ENCODE measurements at places on chromosomes 11 and 22. TPM values are rescaled to one million over a fixed set of nuclear protein-coding genes. Genes with fewer than 3 reads are reported as not detected.

Gene CCDC116
- total RNA-seq: 0.20 TPM

Gene OR8D1
- not detected for total RNA-seq

GRCh38 chr11:72642043-72642883, 32.0 kb downstream of the PDE2A start:
- DNase-seq: no peak

DNA sequence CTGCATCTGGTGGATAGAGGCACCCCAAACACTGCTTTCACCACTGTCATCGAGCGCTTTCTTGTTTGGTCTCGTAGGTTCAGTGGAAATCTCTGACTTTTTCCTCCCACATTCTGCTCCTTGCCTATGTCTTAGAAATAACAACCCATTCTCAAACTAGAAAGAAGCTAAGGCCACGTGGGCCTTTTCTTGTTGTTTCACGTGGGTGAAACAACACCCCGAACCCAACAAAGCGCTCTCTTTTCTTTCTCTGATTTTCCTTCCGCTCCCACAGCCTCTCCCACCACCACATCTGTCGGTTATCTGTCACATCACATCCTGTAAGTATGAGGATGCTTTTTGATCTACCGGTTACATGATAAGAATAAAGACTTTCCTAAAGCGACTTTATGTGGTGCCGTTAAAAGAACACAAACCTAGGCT, 77.1 kb downstream of the LINC01488 start:
- DNase-seq: peak; percentile 17

- DNase-seq: peak; percentile 56
These were observed 2.9 kb downstream of the KLHL35 start for GRCh38 chr11:75429902-75430713.

GRCh38 chr11:118051611-118052461, 25.0 kb upstream of the TMPRSS4 start:
- DNase-seq: peak; percentile 91

DNA sequence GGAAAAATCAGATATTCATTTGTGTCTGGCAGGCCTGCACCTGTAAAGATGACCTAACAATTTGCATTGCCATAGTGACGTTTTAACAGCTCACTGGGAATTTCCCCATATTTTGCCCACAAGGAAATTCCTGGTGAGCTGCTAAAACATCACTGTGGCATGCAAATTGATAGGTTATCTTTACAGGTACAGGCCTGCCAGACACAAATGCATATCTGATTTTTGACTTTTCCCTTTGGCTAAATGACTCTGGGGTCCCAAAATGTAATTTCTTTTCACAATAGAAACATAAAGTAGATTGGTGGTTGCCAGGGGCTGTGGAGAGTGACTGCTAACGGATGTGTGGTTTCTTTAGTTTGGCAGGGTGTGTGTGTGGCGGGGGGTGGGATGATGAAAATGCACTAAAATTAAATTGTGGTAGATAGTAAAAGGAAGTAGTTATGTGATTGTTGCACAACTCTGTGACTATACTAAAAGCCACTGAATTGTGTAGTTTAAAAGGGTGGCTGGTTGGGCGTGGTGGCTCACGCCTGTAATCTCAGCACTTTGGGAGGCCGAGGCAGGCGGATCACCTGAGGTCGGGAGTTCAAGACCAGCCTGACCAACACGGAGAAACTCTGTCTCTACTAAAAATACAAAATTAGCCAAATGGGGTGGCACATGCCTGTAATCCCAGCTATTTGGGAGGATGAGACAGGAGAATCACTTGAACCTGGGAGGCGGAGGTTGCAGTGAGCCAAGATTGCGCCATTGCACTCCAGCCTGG, 18.5 kb upstream of the FEZ1 start:
- peak; percentile 20 for DNase-seq

All from CD4-positive, alpha-beta T cell (primary cell).